ENCODE measurements at places on chromosomes 7 and 10. TPM values are rescaled to one million over a fixed set of nuclear protein-coding genes. Genes with fewer than 3 reads are reported as not detected.

TLX1 gene
- total RNA-seq = not detected

SFXN2 gene
- total RNA-seq = 13.1 TPM

TSPAN12 gene
- 19.0 TPM for total RNA-seq

DNA sequence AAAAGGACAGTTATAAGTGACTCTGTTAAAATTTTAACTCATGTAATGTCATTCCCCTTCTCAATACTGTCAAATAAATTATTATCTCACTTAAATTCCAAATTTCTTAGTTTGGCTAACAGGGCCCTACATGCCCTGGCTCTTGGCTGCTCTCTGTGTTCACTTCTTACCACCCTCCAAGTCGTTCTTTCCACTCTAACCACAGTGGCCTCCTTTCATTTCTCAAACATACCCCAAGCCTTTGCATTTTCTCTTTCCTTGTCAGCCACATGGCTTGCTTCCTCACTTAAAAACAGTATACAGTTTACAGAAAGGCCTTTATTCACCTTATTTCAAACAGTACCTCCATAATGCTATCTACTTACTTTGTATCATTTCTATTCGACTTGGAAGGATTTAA lies 737.1 kb upstream of the ZWINT start:
- no peak for DNase-seq

DNA sequence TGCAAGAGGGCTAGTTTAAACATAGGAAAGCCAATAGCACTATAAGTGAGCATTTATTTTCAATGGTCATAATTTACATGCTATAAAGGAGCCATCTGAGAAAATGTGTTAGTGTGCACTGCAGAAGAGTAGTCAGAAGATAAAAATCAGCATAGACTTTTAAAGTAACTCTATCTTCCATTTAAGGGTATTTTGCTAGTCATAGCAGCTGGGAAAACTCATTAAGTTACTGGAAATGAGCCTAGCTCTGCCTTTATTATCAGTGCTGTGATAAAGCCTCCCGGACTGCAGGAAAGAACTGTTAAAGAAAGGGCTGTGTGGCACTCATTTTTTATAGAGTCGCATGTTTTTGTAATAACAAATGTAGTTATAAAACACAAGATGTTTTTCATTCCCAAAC lies 825.8 kb upstream of the POM121L12 start:
- no peak for DNase-seq

DNA sequence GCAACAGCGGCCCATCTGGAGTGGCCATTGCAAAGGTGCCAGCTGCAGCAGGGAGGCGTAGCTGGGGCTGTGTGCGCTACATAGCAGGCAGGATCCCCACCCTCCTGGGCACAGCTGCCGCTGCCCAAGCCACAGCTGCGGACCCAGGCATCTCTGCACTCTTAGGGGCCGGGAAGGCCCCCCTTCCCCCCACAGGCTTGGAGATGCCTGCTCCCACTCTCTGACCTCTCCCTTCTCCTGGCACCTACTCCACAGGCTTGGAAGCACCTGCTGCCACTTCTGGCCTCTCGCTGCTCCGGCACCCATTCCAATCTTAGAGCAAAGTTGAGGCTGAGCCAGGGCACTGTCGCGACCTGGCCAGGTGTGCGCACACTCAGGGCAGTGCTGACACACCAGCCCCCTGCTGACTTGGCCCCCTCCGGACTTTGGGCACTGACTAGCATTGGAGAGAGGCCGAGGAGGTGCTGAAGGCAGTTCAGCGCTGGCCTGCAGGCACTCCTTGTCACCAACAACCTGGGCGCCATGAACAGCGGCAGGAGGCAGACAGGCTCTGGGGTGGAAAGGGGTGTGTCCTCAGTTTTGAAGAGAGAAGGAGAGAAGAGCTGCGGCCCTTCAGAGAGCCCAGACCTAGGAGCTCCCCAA lies 18.4 kb downstream of the RBM48 start:
- DNase-seq = no peak

- no peak for DNase-seq
Measured at GRCh38 chr10:20271490-20271889, 455.3 kb downstream of the PLXDC2 start.

DNA sequence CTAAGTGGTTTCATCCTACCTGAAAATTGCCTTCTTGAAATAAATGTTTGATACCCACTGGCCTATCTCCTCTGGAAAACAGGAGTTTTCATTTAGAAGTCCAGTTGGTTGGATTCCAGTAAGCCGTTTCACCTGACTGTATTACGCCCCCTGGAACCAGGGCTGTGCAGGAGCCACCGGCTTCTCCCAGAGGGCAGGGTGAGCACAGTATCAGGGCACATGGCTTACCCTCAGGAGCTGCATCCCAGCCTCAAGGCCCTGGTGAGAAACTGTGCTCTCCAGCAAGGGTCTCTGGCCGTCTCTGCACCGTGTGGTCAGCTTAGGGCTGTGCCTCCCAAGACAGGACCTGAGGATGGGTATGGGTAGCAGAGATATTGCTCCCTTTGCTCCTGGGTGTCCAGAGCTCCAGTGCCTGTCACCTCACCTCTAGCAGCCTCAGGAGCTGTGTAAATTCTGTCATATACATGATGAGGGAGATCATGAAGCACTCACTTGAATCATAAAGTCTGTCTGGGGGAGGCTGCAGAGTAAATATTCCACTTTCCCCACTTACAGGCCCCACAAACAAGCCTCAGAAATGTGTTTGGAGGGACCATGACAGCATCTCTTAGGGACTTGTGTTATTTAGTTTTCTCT lies 109.6 kb upstream of the SAMD8 start:
- DNase-seq = no peak

DNA sequence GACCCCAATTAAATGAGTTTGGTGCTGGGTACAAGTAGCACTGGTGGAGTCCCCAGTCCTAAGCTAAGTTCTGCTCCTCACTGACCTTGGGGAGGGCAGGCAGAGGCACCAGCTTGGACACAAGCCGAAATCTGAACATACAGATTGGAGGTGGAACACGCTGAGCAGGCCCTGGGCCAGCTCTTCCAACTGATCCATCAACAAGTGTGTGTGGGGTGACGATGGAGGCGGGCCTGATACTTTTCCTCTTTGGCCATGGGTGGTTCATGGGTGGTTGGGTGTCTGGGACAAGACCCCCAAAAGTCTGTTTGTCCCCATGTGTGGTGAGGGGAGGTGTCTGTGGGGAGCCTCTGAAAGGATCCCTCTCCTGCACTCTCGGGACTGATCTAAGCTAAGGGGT lies 1.9 kb downstream of the ADCYAP1R1 start:
- DNase-seq = no peak

DNA sequence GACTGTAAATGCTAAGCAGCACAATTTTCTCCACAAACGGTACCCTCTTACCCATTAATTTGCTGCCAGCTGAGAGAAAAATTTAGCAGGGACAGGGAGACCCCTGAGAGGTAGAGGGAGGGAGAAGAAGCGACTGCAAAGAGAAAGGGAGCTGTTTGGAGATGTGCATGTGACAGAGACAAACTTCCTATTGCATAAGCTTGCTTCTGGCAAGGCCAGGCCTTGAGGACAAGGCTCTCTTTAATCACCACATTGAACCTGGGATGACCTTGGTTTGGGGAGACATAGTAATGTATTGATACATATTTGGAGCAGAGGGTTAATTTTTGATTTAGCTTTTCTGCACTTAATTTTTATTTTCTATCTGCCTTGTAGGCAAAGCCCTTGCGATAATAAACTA lies 31.1 kb upstream of the HIBADH start:
- DNase-seq = no peak

- DNase-seq = no peak
Measured at GRCh38 chr7:123974326-123974908, 49.4 kb downstream of the SPAM1 start.

DNA sequence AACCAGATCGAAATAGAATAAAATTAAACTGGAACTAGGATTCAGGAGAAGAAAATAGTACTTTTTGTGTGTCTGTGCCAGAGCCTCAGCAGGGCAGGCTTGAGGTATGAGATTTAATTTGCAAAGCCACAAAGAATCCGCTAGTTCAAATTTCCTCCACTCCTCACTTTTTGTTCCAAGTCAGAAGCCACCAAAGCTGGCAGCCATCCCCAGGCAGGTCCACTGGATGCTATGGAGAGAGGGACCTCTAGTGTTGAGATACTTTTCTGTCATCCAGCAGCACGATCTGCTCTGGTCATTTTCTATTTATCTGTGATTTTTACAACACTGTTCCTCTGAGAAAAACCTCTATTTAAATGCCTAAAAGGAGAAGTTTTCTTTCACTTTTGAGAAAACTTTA lies 147.9 kb upstream of the FRMD4A start:
- peak; percentile 63 for DNase-seq

- DNase-seq = no peak
Measured at GRCh38 chr7:109751241-109751640, 1181.6 kb downstream of the DNAJB9 start.

All from endothelial cell of umbilical vein (primary cell).